Panc1 (cell line): ENCODE measurements at places on chromosomes 5 and 9.

DNA sequence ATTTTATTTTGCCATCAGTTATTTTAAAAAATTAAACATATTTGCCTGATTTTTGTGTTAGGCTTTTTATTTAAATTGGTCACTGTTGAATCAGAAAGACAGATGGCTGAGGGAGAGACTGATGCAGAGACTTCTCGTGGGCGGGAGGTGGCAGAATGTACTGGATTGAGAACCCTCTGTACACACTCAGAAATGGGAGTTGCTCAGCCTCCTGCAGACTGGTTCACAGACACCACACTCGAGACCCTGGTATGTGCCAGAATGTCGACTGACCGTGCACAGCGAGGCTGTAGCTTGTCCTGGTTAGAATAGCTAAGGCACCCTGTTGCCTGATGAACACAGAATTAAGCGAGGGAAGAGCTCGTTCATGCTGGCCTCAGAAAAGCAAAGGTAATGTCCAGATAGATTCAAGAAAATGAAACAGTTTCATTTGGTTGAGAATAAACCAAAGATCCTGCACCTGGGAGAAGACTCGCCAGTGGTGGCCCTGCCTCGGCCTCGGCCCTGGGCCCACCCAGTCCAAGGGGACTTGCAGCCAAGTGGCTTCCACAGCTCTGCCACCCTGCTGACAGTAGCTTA lies 71.3 kb upstream of the OTULINL start:
- DNase-seq = no peak

GRCh38 chr5:52682492-52682891 lies 105.2 kb upstream of the ITGA1 start:
- no peak for DNase-seq

DNA sequence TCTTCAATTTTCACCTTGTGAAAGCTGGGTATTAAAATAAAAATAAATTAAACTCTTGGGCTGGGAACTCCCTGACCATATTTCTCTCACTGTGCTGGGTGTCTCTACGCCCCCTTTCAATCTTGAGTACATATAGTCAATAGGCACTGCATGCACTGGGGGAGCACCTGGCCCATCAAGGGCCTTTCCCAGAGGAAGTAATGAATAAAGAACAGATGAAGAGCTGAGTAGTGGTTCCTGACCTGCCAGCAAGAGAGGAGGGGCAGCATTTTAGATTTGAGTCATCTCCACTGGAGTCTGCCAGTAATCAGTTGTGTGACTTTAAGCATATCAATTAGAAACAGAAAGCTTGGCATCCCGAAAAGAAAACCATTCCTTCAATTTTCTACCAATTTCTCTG lies 6.2 kb downstream of the MAPKAP1 start:
- DNase-seq = no peak

DNA sequence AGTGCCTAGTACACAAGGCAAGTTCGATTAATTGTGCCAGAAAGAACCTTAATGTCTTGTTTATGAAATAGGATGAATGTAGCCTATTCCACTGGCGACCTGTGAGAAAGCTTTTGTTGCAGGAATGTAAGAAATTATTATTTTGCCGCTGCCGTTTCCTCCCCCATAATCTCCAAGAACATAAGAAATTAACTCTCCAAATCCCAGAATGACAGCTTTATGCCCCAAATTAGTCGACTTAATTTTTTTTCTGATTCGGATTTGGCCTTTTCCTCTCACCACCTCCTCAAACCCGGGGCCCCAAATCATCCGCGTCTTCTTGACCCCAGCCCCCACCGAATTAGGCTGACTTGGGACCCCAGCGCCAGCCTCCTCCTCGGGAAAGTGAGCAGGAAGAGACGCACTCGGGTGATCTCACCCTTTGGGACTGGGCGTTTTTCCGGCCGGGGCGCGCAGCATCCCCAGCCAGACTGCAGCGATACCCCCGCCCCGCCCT lies 682 bp upstream of the SPTAN1 start:
- no peak for DNase-seq

- DNase-seq = no peak
These were observed 82.4 kb downstream of the HMCN2 start for GRCh38 chr9:130347931-130348330.

- no peak for DNase-seq
These were observed 74.0 kb upstream of the RXRA start for GRCh38 chr9:134252084-134252830.

DNA sequence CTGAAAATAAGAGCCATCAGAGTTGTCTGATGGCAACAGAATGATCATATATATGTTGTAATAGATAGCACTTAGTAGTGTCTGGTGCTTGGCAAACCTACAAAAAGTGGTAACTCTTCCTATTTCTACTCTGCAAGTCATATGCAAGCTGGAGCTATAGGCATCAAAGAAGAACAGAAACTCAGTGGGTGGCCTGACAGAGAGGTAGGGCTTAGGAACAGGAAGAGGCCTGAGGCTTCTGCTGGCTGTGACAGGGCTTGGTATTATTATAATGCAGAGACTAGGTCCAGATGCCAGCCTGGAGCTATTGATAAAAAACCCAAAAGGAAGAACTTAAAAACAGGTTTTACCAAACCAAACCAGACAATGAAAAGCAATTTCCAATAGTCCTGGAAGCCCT lies 4.4 kb upstream of the DIAPH1 start:
- DNase-seq = no peak

DNA sequence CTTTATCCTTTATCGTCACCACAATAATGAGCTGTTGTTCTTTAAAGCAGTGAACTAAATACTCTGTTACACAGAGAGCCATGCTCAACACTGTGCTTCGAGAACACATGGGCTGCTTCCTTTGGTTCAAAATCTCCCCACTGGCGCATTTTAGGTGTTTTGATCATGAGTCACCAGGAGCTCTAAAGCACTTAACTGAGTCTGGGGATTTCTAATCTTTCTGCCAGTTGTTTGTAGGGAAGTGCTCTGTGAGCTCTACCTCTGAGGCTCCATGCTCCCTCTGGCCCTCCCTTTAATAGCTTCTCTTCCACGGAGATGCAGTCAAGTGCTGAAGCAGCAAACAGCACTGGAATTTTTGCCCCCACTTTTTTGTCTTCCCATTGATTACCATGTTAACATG lies 17.0 kb downstream of the ERAP2 start:
- no peak for DNase-seq
